ENCODE measurements at places on chromosomes 11 and 22. TPM values are rescaled to one million over a fixed set of nuclear protein-coding genes. Genes with fewer than 3 reads are reported as not detected.

POU2AF3 gene
- not detected for total RNA-seq

KCNJ11 gene
- 0.42 TPM for total RNA-seq

FADD gene
- total RNA-seq = 42.1 TPM

PKNOX2 gene
- total RNA-seq = not detected

GNG3 gene
- total RNA-seq = not detected

GGT1 gene
- total RNA-seq = 151 TPM

RAG2 gene
- total RNA-seq = not detected

PHF21A gene
- 47.7 TPM for total RNA-seq

AMOTL1 gene
- 2.9 TPM for total RNA-seq

C11orf71 gene
- 7.2 TPM for total RNA-seq

DCHS1 gene
- total RNA-seq = 0.37 TPM

SEC14L6 gene
- not detected for total RNA-seq

SSTR3 gene
- 4.3 TPM for total RNA-seq

API5 gene
- 126 TPM for total RNA-seq

KRTAP5-8 gene
- not detected for total RNA-seq

GNAZ gene
- 0.22 TPM for total RNA-seq

RGL4 gene
- total RNA-seq = 34.8 TPM

TNNI2 gene
- total RNA-seq = not detected

OR52E8 gene
- total RNA-seq = not detected

KCNK7 gene
- 1.9 TPM for total RNA-seq

CCDC73 gene
- total RNA-seq = not detected

TMEM191C gene
- total RNA-seq = 0.59 TPM

MMP27 gene
- not detected for total RNA-seq

UCP3 gene
- total RNA-seq = 3.4 TPM

C22orf42 gene
- total RNA-seq = not detected

WT1 gene
- total RNA-seq = not detected

HOATZ gene
- not detected for total RNA-seq

RFPL1 gene
- total RNA-seq = 0.15 TPM

OR4D5 gene
- not detected for total RNA-seq

NOL12 gene
- 53.4 TPM for total RNA-seq

RPS6KB2 gene
- 69.5 TPM for total RNA-seq

OR5M10 gene
- not detected for total RNA-seq

P2RX6 gene
- total RNA-seq = 0.12 TPM

B4GAT1 gene
- 7.7 TPM for total RNA-seq

ADAMTS15 gene
- total RNA-seq = 0.07 TPM

DLG2 gene
- total RNA-seq = 0.88 TPM

CCDC81 gene
- total RNA-seq = 1.2 TPM

MS4A3 gene
- total RNA-seq = not detected
